ENCODE measurements at places on chromosomes 7 and 10.

DNA sequence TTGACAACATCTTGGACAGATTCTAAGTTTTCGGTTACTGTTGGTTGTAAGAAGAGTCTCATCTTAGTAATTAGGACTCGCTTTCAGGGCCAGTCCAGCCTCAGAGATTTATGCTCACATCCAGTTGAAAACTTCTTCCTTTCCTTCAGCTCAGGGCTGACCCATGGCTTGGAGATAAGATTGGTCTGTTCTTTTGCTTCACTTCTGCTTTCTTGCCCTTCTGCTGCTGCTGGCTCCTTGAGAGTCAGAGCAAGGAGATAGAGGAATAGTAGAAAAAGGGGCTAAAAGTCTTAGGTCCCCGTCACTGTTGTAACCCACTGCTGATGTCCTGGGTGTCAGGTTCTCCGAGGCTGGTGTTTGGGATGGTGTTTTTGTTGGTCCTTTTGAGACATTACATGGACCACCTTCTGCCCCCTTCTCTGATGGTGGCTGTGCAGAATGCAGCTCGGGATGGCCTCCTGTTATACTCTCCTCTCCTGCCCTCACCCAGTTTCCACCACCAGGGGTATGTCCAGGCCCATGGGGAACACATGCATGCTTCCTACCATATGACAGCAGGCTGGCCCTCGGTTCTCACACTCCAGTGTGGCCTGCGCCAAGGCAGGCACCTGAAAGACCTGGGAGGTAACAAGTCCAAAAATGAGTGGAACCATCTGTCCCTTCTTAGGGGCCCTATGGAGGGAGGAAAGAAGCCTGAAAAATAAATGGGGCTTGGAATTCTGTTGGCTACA is 67.8 kb upstream of the PCBD1 start:
- H3K4me3 ChIP-seq = no peak overlapping the region
- no peak for DNase-seq
- no peaks in the 10 kb centered on the region for H3K36me3 ChIP-seq

- no peaks in the 10 kb centered on the region for H3K36me3 ChIP-seq
- no peak overlapping the region for H3K27ac ChIP-seq
- peaks cover 34% of the 10 kb centered on the region for H3K27me3 ChIP-seq
- no peak overlapping the region for H3K4me3 ChIP-seq
- peaks cover 20% of the 10 kb centered on the region for H3K4me1 ChIP-seq
These were observed 10.6 kb downstream of the AUTS2 start for GRCh38 chr7:69608878-69609277.

DNA sequence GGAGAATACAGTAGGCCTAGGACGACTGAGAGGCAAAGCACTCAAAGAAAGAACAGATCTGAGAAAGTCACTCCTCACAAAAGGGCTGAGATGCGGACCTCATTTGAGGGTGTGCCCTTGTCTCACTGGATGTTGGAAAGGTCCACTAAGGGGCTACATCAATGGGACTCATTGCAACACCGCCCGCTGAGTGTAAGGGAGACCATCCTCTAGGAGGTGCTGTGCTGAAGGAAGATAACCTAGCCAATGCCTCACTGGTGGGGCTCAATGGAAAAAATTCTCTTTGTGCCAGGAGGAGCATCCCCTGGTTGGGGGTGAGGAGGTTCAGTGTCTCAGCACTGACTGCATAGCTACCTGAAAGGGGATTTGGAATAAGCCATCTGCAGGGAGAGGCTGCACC is 758.7 kb upstream of the CELF2 start:
- no peak overlapping the region for H3K27ac ChIP-seq
- H3K27me3 ChIP-seq = no peaks in the 10 kb centered on the region
- no peak overlapping the region for H3K4me3 ChIP-seq
- DNase-seq = no peak
- H3K4me1 ChIP-seq = no peaks in the 10 kb centered on the region

GRCh38 chr10:74521526-74521925 is 304.9 kb upstream of the KAT6B start:
- DNase-seq = no peak
- H3K36me3 ChIP-seq = no peaks in the 10 kb centered on the region
- no peak overlapping the region for H3K27ac ChIP-seq
- H3K4me1 ChIP-seq = no peaks in the 10 kb centered on the region
- no peaks in the 10 kb centered on the region for H3K27me3 ChIP-seq
- no peak overlapping the region for H3K4me3 ChIP-seq

- H3K27me3 ChIP-seq = no peaks in the 10 kb centered on the region
- no peak overlapping the region for H3K4me3 ChIP-seq
- H3K36me3 ChIP-seq = no peaks in the 10 kb centered on the region
- no peaks in the 10 kb centered on the region for H3K4me1 ChIP-seq
- DNase-seq = no peak
- no peak overlapping the region for H3K27ac ChIP-seq
These were observed 500.4 kb downstream of the NEBL start for GRCh38 chr10:20396701-20397100.

- no peak overlapping the region for H3K27ac ChIP-seq
- peaks cover 13% of the 10 kb centered on the region for H3K4me1 ChIP-seq
- H3K36me3 ChIP-seq = no peaks in the 10 kb centered on the region
- DNase-seq = peak; percentile 90
These were observed 1.2 kb upstream of the PLXNA4 start for GRCh38 chr7:132577206-132578049.

GRCh38 chr7:27945058-27945795 is 205.3 kb downstream of the TAX1BP1 start:
- no peak overlapping the region for H3K27ac ChIP-seq
- no peak overlapping the region for H3K4me3 ChIP-seq
- no peaks in the 10 kb centered on the region for H3K36me3 ChIP-seq
- H3K4me1 ChIP-seq = peaks cover 22% of the 10 kb centered on the region
- H3K27me3 ChIP-seq = no peaks in the 10 kb centered on the region

DNA sequence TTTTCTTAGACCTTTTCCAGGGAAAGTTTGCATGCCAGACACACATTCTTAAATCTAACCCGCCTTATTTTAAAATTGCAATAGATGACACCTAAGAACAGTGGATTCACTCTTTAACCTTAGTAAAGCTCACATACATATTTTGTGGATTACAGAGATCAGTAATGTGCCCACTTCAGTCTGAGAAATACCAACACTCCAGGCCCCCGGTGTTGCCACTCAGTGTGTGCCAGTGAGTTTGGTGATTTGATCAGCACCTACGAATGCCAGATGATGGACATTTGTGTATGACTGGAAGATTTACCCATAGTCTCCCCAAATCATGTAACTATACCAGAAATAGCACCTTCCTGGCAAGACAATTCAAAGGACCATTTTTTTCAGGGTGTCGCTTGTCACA is 2.6 kb downstream of the LRRN3 start:
- no peak overlapping the region for H3K27ac ChIP-seq
- H3K36me3 ChIP-seq = no peaks in the 10 kb centered on the region
- peak overlapping the region; percentile 54 for H3K4me3 ChIP-seq
- no peak for DNase-seq
- no peaks in the 10 kb centered on the region for H3K27me3 ChIP-seq
